Endothelial cell (in vitro differentiated cells): ENCODE measurements at places on chromosomes 5 and 9.

DNA sequence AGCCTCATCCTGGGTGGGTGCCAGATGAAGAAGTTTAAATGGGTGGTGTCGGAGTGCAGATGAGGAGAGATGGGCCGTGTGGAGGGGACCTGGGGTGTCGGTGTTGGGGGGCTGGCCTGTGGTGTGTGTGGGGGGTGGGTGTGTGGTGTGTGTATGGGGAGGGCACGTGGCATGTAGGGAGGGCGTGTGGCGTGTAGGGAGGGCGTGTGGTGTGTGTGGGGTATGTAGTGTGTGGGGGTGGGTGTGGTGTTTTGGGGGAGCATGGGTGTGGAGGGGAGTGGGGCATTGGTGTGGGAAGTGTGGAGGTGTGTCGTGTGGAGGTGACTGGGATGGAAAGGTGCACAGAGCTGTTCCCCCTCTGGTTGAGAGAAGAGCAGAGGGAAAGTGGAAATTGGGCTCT, 34.5 kb downstream of the SLC46A2 start:
- no peak overlapping the region for H3K4me3 ChIP-seq
- DNase-seq, result no peak
- H3K4me1 ChIP-seq, result peaks cover 9% of the 10 kb centered on the region

DNA sequence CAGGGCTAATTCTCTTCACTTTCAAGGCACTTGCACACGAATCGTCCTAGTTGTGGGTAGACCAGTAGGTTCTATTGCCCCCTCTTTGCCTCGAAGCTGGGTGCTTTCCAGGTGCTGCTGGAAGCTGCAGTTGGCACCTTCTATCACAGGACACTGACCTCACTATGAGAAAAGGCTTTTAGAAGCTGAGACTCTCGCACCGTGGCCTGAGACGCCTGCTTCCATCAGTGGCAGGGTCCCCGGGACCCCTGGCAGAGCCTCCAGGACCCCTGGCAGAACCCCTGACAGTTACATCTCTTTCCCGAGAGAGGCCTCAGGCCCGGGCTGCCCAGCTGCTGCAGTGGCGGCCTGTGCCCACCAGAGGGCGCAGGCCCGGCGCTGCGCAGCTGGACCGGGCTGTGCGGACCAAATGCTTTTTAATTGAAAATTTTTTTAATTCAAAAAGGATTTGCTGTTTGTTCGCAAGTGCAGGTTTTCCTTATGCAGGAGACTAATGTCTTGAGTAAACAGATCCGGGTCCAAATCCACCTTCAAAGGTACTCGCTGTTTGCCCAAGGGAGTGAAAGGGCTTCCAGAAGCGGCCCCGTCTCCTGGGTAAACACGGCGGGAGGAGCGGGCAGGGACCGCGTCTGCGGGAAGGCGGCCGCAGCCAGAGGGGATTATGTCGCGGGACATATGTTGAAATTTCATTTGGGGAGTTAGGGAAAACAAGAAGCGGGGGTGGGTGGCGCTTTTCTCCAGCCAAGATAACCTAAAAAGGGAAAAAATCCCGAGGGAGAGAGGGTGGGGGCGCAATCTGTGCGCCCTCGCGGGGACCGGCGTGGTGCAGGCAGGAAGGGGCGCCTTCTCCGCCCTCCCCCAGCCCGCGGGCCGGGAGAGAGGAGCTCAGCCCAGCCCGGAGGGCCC, 114.5 kb upstream of the LMX1B start:
- H3K4me3 ChIP-seq, result peak overlapping the region; percentile 69
- H3K4me1 ChIP-seq, result peaks cover 27% of the 10 kb centered on the region
- peak; percentile 64 for DNase-seq
- H3K27me3 ChIP-seq, result peaks cover 9% of the 10 kb centered on the region
- no peaks in the 10 kb centered on the region for H3K36me3 ChIP-seq

DNA sequence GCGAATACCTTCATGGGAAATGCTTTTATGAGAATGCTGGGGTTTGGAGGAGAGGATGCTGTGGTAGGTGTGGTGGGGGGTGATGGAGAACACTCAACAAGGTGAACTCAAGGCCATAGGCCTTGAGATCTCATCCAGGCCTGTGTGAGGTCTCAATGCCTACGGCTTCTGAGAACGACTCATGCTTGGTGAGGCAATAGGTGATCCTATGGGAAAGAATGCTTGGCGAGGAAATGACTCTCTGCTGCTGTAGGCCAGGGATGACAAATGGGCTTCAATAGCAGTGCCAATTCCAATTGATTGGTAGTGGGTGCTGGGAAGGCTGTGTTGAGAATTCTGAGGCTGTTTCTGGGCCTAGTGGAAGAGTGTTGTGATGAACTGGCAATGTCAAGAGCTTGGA, 280.2 kb upstream of the CLINT1 start:
- no peaks in the 10 kb centered on the region for H3K4me1 ChIP-seq
- peak overlapping the region; percentile 5 for H3K27ac ChIP-seq
- no peaks in the 10 kb centered on the region for H3K36me3 ChIP-seq

- H3K4me3 ChIP-seq, result no peak overlapping the region
- no peaks in the 10 kb centered on the region for H3K4me1 ChIP-seq
- no peaks in the 10 kb centered on the region for H3K36me3 ChIP-seq
- H3K27me3 ChIP-seq, result peaks cover 4% of the 10 kb centered on the region
Observed at GRCh38 chr9:124133727-124134126, 122.2 kb downstream of the LHX2 start.

DNA sequence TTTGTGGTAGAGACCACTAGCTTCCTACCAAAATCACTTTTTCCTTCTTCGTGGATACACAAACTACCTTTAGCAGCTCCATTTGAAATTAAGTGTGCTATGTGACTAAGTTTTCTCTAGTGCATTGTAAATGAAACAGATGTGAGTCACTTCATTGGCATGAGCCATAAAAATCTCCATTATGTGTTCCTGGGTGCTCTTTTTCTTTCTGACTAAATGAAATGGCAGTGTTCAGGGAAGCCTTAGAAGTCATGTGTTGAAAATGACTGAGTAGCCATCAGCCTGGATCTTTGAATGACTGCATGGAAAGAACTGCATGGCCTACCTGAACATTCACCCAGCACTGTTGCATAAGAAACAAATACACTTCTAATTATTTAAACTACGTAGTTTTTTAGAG, 107.9 kb downstream of the NDUFAF2 start:
- no peaks in the 10 kb centered on the region for H3K36me3 ChIP-seq
- H3K27ac ChIP-seq, result no peak overlapping the region
- H3K4me1 ChIP-seq, result peaks cover 5% of the 10 kb centered on the region
- H3K4me3 ChIP-seq, result no peak overlapping the region
- H3K27me3 ChIP-seq, result no peaks in the 10 kb centered on the region

DNA sequence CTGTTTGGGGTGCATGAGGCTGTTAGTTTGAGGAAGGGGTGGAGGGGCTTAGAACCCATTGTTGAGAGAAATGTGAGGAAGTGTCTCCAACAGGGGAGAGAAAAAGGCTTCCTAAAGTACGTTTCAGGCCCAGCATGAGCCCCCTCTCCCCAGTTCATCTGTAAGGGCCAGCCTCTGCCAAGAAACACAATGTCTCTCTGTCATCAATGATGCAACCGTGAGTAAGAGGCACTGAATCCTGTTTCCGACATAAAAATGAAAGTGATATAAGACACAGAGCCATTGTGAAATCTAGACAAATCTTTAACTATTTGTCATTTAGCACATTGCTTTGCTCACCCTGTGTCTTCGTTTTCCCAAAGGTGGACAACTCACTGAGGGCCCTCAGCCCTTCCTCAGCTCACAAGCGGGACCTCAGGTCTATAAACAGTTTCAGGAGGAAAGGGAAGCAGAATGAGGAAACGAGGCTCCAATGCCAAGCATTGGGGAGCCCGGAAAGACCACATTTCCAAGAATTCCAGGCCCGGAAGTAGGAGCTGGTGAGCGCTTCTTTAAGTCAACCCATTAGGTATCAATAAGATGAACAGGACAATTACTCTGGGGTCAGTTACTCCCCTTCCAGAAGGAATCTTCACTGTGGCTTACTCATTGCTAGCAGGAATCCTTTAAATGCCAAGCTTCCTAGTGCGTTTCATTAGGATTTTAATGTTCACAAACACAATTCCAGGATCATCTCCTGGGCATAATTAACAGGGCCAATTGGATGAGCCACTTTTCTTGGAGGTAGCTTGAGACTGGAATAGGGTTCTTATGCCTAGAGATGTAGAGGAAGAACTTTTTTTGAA, 59.0 kb upstream of the KLF4 start:
- no peak overlapping the region for H3K4me3 ChIP-seq
- DNase-seq, result no peak
- peak overlapping the region; percentile 68 for H3K27ac ChIP-seq
- H3K4me1 ChIP-seq, result peaks cover 15% of the 10 kb centered on the region
- H3K27me3 ChIP-seq, result peaks cover 8% of the 10 kb centered on the region
- no peaks in the 10 kb centered on the region for H3K36me3 ChIP-seq

DNA sequence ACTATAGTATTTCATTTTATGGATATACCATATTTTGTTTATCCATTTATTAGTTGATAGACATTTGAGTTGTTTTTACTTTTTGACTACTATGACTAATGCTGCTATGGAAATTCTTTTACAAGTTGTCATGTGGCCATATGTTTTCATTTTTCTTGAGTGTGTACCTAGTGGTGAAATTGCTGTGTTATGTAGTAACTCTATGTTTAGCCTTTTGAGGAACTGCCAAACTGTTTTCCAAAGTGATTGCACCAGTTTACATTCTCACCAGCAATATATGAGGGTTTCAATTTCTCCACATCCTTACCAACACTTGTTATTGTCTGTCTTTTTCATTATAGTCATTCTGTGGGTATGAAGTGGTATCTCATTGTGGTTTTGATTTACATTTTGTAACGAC, 75.4 kb downstream of the GRIA1 start:
- H3K36me3 ChIP-seq, result no peaks in the 10 kb centered on the region
- no peak for DNase-seq
- no peak overlapping the region for H3K27ac ChIP-seq

DNA sequence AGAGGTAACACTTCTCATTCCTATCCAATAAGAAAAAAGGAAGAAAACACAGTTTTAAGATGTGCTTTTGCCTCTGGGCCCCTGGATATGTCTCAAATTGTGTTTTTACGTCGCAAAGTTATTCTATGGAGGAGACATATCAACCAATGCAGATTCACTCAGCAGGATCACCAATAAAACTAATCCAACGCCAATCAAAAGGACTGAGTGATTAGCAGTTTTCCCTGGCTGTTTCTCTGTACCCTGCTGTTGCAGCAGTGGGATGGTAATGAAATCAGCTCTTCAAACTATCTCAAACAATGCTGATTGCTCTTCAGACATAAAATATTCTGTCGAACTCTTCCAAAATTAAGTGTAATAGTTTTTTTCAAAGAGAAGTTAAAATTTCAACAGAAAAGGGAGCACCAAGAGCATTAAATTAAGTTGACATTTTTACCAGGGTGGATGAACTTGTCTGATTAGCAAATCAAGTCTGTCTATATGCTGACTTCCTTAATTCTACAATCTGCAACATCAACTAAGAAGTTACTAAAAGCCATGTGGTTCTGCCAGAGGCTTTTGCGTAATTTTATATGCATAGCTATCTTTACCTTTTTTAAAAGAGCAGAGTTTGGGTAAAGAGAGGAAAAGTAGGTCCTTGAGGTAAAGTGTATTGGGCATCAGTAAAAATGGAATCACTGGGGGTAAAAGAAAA, 9.7 kb upstream of the HK3 start:
- no peak overlapping the region for H3K27ac ChIP-seq
- peaks cover 18% of the 10 kb centered on the region for H3K36me3 ChIP-seq
- peaks cover 3% of the 10 kb centered on the region for H3K4me1 ChIP-seq

DNA sequence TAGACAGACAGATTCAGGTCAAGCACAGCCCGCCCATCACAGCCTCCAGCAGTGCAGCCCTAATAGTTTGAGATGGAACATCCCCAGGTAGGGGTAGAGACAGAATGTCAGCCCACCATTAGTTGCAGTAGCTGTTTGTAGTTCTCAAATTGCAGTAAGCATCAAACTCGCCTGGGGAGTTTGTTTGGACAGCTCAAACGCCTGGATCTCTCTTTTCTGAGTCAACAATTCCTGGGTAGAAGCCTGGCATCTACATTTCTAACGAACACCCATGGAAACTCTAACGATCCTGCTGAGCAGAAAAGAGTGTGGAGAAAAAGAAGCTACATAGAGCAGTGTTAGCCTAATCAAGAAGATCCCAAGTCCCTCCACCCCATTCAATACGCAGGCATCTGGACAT, 59.4 kb downstream of the ADAMTS16 start:
- no peak overlapping the region for H3K27ac ChIP-seq
- peaks cover 5% of the 10 kb centered on the region for H3K4me1 ChIP-seq
- H3K27me3 ChIP-seq, result no peaks in the 10 kb centered on the region

DNA sequence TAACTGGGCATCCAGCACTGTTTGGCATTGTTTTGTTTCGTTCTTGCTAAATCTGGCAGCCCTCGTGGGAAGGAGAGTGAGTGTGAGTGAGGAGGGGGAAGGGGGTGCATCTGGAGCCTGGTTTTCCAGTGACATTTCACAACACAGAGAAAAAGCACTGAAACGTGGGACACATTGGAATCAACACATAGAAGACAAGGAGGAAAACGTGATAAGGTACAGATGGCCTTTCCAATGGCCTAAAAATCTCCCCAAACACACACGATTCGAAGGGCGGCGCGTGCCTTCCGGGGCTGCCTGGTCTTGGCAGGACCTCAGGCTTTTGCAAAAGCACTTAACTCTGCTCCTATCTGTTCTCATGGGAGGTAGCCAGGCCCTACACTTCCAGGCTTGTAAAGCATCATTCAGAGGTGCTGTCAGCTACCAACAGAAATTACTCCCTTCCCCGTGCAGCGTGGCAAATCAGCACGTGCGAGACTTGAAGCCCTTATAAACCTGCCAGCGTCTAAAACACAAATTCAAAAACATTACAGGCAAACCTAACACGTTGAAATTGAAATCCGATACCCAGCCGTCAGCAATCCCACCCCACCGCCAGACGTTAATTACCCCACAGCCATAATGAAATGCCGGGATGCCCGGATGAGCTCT, 129.4 kb downstream of the OLFM1 start:
- H3K27me3 ChIP-seq, result peaks cover 14% of the 10 kb centered on the region
- H3K36me3 ChIP-seq, result peaks cover 2% of the 10 kb centered on the region
- H3K27ac ChIP-seq, result no peak overlapping the region
- H3K4me1 ChIP-seq, result no peaks in the 10 kb centered on the region
- DNase-seq, result no peak

DNA sequence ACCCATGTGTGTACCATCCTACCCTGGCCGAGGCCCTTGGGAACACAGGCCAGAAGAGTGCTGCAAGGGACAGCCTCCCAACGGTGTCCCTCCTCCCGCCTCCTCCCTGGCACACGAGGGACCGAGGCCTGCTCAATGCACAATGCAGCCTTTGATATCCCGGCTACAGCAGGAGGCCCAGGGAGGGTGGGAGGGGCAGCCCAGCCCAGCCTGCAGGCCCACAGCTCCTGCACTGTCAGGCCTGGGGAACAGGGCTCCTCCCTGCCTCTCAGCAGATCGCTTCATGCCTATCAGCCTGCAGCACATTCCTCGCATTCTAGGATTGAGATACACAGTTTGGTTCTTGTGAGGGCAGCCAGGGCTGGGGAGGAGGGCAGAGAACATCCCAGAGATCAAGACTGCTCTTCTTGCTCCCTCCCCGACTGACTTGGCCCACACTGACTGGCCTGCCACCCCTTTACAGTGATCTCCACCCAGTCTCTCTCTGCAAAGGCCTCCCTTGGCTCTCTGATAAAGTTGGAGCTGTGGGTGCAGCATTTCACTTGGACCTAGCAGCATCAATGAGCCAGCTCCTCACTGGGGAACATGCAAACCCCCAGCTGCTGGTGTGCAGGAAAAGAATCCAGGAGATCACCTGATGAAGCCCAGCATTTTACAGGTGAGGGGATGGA, at the start of gene SH3TC2:
SH3TC2 (minus strand) TSS at position 46 of the 671 bp plus-strand sequence; CDS start at position 6, 40 bp downstream.
- peaks cover 12% of the 10 kb centered on the region for H3K4me1 ChIP-seq
- no peaks in the 10 kb centered on the region for H3K27me3 ChIP-seq
- H3K36me3 ChIP-seq, result no peaks in the 10 kb centered on the region
- DNase-seq, result peak; percentile 12
